GM23338 (cell line): ENCODE measurements at places on chromosomes 16 and 17. TPM values are rescaled to one million over a fixed set of nuclear protein-coding genes. Genes with fewer than 3 reads are reported as not detected.
A peak's percentile ranks its signal among the peaks of the same experiment; 100 is the strongest.

The HP gene
- not detected in 2 replicates for total RNA-seq

DNA sequence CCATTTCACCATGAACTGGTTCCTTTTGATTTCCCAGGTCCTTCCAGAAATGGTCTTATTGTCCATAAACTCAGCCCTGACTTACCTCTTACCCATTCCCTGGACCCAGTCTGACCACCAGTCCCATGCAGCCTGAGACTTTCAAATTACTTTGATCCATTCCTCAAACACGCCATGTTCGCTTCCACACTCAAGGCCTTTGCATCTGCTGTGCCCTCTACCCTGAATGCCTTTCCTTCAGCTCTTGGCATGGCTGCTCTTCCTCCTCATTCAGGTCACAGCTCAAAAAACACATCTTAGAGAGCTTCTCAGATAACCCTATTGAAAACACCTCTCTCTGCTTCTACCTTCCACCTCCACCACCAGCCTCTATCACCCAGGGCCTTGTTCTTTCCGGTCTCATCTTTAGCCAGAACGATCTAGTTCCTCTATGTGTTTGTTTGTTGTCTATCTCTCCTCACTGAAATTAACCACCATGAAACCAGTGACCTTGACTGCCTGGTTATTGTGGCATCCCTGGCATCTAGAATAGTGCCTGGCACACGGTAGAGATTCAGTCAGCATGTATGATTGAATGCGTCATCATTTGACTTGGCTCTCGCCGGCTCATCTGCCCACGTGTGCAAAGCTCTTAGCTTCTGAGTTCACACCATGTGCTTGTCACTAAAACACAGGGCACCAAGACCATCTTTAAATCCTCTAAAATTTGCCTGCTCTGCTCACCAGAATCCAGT is 12.8 kb downstream of the CRYM start:
- no peak for DNase-seq
- H3K36me3 ChIP-seq, result no peaks in the 10 kb centered on the region
- H3K27me3 ChIP-seq, result no peaks in the 10 kb centered on the region
- no peaks in the 10 kb centered on the region for H3K4me1 ChIP-seq

- DNase-seq, result no peak
- no peak overlapping the region for H3K4me3 ChIP-seq
- H3K27me3 ChIP-seq, result no peaks in the 10 kb centered on the region
- H3K4me1 ChIP-seq, result no peaks in the 10 kb centered on the region
Measured at GRCh38 chr17:51608251-51608933, 348.0 kb downstream of the UTP18 start.

- H3K4me1 ChIP-seq, result no peaks in the 10 kb centered on the region
- H3K27me3 ChIP-seq, result peaks cover 25% of the 10 kb centered on the region
- no peaks in the 10 kb centered on the region for H3K36me3 ChIP-seq
- H3K4me3 ChIP-seq, result no peak overlapping the region
- no peak for DNase-seq
- H3K27ac ChIP-seq, result no peak overlapping the region
Measured at GRCh38 chr16:984121-984694, 2.6 kb downstream of the SOX8 start.

DNA sequence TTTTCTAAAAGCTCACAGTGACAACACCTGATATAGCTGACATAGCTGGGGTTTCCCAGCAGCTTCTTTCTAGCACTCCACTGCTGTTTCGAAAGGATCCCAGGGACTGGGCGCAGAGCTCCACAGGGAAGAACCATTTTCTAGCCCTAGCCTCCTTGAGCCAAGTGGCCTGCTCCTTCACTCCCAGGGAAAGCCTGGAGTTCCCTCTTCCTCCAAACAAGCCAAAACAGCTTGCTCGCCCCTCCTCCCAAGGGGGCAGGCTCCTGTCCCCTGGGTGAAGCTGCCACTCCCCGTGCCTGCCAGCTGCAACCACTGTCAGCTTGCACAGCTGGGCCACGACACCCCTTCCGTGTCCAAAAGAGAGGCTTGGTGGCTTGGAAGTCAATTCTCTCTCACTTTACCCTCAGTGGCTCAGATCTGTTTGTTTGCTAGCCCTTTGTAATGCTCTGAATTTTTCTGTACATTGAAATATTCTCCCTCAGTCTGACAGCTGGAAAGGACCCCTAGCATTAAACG is 59.8 kb downstream of the CYTH1 start:
- H3K36me3 ChIP-seq, result no peaks in the 10 kb centered on the region
- H3K27ac ChIP-seq, result no peak overlapping the region
- H3K27me3 ChIP-seq, result no peaks in the 10 kb centered on the region
- H3K4me3 ChIP-seq, result peak overlapping the region; percentile 60
- H3K4me1 ChIP-seq, result peaks cover 62% of the 10 kb centered on the region

DNA sequence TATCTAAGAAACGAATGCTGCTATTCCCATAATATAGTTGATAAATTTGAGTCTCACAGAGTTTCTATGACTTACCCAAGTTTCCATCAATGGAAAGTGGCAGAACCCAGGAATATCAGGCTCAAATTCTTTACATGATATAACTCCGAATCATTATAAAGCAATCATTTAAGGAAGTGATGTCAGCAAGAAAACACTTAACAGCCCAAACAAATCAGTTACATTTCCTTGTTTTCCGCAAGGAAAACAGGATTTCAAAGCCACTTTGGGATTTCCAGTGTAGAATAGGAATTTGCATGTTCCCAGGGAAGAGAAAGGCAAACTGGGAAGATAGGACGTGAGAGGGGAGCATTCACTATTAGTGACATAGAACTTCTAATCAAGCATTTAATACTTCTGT is 311.4 kb upstream of the GOT2 start:
- no peak overlapping the region for H3K4me3 ChIP-seq
- H3K27me3 ChIP-seq, result no peaks in the 10 kb centered on the region
- no peaks in the 10 kb centered on the region for H3K36me3 ChIP-seq

The CBLN1 gene
- 6.4 and 13.4 TPM in 2 replicates for total RNA-seq

The QPRT gene
- total RNA-seq, result 102 and 128 TPM in 2 replicates

- no peak overlapping the region for H3K4me3 ChIP-seq
- no peak for DNase-seq
- no peaks in the 10 kb centered on the region for H3K27me3 ChIP-seq
- peaks cover 18% of the 10 kb centered on the region for H3K4me1 ChIP-seq
- no peak overlapping the region for H3K27ac ChIP-seq
- H3K36me3 ChIP-seq, result no peaks in the 10 kb centered on the region
Measured at GRCh38 chr17:64196601-64197000, 66.5 kb downstream of the TEX2 start.

DNA sequence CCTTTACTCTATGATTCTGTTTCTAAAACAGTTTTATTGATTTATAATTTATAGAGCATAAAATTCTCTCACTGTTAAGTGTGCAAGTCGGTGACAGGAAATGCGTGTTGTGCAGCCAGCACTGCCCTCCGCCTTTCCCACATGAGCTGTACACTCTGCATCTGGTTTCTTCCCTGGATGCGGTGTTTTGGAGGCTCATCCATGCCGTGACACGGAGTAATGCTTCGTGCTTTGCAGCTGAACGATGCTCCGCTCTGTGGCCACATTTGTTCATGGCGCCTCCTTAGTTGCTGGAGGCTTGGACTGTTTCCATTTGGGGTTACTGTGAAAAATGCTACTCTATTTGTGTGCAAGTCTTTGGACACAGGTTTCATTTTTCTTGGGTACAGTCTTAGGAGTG is 7.2 kb upstream of the IGFALS start:
- no peaks in the 10 kb centered on the region for H3K4me1 ChIP-seq
- no peak overlapping the region for H3K27ac ChIP-seq
- H3K4me3 ChIP-seq, result no peak overlapping the region
- no peaks in the 10 kb centered on the region; the same call in 1 of the 2 replicates for H3K36me3 ChIP-seq
- H3K27me3 ChIP-seq, result no peaks in the 10 kb centered on the region
